ENCODE measurements at places on chromosomes 5 and 9.

DNA sequence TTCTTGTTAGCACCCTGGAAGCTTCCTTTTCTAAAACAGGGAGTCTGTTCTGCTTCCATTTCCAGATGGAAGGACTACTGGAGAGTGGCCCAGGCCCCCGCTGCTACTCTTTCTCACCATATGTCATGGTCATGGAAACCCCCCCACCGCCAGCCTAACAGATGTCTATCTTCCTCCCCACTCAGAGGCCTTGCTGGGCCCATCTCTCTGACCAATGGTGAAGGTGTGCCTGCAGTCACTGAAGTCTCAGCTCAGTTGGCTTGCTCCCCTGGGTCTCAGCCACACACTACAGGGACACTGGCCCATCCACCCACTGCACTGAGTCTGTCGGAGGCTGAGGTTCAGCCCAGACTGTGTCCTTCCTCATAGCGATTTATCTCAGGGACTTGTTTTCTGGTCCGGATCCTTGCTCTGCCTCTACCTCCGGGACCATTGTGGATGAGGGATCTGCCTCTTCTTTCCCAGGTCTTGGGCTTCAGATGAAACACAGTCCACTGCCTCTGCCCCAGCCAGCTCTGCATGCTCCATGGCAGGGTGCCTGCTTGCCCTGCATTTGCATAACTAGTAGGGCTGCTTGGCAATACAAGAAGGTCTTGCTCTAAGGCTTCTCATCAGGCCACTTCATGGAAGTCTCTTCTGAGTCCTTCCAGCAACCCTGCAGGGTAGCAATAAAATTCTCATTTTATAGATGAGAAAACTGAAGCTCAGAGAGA lies 30.8 kb downstream of the GALNT12 start:
- no peak for DNase-seq

DNA sequence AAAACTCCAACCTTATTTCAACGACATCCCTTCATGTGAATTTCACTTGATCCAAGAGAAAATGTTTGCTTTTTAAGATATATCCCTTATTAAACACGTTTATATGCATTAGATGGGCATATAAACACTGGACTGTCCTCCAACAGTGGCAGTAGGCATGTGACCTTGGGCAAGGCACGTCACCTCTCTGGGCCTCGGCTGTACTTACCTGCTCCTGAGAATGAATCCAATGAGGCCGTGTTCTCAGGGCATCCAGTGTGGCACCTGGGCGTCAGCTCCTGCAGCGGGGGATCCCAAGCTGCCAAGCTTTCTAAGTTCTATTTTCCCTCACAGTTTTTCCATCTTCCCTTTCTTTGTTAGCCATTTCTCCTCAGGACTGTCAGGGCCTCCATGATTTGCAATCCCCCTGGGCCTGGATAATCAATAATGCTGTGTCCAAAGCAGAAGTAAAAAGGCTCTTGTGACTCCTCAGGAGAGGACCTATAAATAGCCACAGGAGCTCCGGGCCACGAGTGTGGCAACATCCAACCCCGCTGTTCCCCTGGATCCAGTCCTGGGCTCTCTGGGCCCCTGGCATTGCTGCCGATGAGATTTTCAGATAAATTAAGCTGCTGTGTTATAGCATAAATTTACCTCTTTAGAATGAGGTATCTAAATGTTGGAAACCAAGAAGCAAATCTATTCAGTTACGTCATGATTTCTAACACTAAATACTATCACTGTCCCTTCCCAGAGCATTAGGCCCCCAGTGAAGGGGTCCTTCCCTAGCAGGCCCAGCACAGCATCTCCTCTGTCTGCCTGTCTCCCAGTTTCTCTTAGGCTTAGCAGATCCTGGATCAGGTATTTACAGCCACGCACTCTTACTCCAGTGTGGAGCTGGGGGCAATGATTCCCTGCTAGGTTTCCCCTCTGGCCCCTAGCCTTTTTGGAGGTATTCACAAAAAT lies 76.8 kb downstream of the PTPN3 start:
- DNase-seq = no peak

GRCh38 chr5:89443508-89443907 lies 560.5 kb upstream of the MEF2C start:
- no peak for DNase-seq

- no peak for DNase-seq
These were observed 140.0 kb downstream of the NSG2 start for GRCh38 chr5:174185506-174185905.

DNA sequence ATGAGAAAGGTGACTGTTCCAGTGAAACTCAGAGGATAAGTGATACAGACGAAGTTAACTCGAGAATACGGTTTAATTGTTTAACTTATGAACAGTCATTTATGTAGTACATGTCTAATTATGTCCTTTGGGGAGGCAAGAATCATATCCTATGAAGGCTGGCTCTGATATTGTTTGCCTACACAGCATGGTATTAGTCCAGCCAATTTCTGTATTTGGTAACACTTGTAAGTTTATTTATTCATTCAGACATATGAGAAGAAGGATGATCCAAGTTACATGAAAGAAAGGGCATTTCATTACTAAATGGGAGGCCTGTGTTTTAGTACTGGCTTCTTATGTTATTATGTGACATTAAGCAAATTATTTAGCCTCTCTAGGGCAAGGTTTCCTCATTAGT lies 199.7 kb downstream of the NNT start:
- DNase-seq = no peak

- DNase-seq = no peak
These were observed 5.5 kb downstream of the GIN1 start for GRCh38 chr5:103114440-103114839.

Data from activated T-helper 1 cell treated with Interleukin-2 at 50 U/mL for 16 hours (primary cell).